Hematopoietic multipotent progenitor cell treated with erythropoietin and hydrocortisone succinate and interleukin-3 and kit ligand, for 4 days (in vitro differentiated cells): ENCODE measurements at places on chromosomes 1 and 21.
A peak's percentile ranks its signal among the peaks of the same experiment; 100 is the strongest.

GRCh38 chr1:184649451-184649888 is 105.2 kb downstream of the EDEM3 start:
- no peak for DNase-seq

GRCh38 chr1:181483285-181484195 is at the start of gene CACNA1E:
Gene CACNA1E, plus strand, starts transcription at chr1:181483517. Its CDS starts 228 bp downstream, at chr1:181483745.
- DNase-seq: no peak

- no peak for DNase-seq
These were observed 187.9 kb downstream of the VAV3 start for GRCh38 chr1:107776900-107777663.

- no peak for DNase-seq
These were observed 41.6 kb upstream of the MROH9 start for GRCh38 chr1:170893655-170894297.

- DNase-seq: peak; percentile 21
These were observed 39.1 kb downstream of the MRPS6 start for GRCh38 chr21:34112316-34113033.

GRCh38 chr21:31997191-31997590 is 124.4 kb downstream of the HUNK start:
- DNase-seq: no peak

- DNase-seq: no peak
These were observed 71.4 kb downstream of the KCNN3 start for GRCh38 chr1:154798645-154799044.

DNA sequence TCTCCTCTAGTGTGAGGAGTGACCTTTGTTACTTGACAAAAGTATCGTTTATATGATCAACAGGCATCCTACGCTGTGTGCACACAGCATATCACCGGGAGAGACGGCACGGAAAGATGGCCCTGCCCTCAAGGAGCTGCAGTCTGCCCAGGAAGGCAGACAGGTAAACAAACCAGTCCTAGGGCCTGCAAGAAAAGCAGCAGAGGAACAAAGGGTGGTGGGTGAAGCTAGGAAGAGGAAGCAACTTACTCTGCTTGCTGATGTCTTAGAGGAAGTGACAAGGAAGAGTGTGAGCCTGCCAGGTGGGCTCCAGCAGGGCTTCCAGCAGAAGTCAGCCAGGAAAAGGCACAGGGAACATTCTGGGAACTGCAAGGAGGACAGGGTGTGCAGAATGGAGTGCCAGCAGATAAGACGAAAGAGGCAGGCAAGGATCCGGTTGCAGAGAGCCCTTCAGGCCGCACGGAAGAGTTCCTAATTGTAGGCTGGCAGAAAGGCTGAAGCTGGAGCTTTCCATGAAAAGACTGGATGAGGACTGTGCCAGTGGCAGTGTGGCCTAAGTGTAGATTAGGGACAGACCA is 106.7 kb downstream of the SLC45A1 start:
- DNase-seq: peak; percentile 74

- no peak for DNase-seq
These were observed 71.4 kb downstream of the KIF26B start for GRCh38 chr1:245226203-245226499.

DNA sequence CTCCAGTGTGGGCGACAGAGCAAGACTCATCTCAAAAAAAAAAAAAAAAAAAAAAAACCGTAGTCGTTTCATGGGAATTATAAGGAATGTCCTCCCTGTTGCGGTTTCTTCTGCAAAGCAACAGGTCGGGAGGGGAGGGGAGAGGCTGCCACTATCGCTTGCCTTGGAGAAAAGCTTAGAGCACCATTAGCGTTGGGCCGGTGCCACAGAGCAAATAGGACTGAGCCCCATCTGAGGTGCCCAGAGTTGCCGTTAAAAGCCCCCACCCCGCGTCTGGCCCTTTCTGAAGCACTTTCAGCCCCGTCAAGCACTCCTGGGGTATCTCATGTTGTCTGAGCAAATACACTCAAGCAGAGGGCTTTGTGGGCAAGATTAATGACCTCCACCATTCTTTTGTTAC is 2.2 kb downstream of the RIPPLY3 start:
- peak; percentile 20 for DNase-seq

DNA sequence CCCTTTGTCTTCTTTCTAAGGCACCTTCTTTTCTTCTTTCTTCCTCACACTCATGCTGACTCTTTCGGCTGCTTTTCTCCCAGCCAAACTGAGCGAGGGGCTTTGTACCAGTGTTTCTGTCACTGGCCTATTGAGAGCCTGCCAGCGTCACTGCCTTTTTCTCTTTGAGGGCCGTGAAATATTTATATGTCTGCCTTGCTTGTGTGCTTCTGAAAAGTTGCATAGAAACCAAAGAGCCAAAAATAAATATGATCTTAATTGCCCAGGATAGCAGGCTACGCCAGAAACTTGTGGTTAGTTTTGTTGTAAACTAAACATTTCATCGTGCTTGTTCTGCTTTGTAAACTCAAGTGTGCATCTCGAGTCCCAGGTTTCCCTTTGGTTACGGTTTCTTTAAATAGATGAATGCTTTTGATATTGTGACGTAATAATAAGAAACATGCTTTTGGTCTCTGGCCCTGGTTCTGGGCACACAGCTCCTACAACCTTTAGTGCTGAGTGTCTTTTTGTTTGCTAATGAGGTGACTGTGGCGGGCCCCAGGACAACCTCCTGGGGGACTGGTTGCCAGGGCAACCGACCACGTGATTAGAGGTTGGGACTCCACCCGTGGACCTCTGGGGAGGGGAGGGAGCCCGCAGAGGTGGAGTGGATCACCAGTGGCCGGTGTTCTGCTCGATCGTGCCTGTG is 10.8 kb downstream of the SLC37A1 start:
- DNase-seq: peak; percentile 48

GRCh38 chr21:9767592-9768375 is 753.6 kb upstream of the TPTE start:
- no peak for DNase-seq

- no peak for DNase-seq
These were observed 102.8 kb upstream of the SERTAD4 start for GRCh38 chr1:210129759-210130158.

DNA sequence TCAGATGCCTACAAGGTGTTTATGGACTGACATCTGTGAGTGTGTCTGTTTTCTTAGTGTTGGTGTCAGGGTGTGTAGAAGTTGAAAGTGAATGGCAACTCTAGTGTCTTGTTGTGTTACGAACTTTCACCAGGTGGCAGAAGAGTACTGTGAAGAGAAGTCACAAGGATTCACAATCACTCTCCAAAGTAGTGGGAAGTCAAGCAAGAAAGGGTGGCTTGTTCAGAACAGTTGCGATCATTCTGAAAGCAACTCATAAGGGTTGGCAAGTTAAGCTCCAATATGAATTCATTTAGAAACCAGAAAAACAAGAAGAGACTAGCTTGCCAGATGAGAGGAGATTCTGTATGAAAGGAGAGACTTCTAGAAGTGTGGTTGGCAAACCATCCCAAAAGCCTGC is 86.1 kb downstream of the FASLG start:
- peak; percentile 89 for DNase-seq

- no peak for DNase-seq
These were observed 66.2 kb downstream of the ALPL start for GRCh38 chr1:21575351-21575942.
